ENCODE measurements at places on chromosomes 12 and 14.

GRCh38 chr12:11697131-11697530 lies 47.7 kb downstream of the ETV6 start:
- DNase-seq = no peak

DNA sequence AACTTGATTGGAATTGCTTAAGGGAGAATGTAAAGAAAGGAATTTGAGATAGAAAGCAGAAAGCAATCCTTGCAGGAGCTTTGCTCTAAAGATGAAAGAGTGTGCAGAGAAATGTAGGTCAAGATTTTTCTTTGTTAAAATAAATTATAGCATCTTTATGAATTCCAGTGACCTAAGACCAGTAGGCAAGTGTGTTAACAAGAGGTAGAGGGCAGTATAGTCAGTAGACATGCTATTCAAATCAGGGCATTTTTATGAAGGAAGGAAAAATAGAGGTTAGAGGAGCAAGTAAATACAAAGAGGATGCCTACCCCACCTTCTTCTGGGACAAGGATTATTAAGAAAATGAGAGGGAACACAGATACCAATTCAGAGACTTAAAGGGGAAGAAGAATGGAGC lies 148.5 kb downstream of the PLCZ1 start:
- no peak for DNase-seq

- DNase-seq = no peak
Measured at GRCh38 chr12:130124605-130125244, 37.5 kb upstream of the FZD10 start.

DNA sequence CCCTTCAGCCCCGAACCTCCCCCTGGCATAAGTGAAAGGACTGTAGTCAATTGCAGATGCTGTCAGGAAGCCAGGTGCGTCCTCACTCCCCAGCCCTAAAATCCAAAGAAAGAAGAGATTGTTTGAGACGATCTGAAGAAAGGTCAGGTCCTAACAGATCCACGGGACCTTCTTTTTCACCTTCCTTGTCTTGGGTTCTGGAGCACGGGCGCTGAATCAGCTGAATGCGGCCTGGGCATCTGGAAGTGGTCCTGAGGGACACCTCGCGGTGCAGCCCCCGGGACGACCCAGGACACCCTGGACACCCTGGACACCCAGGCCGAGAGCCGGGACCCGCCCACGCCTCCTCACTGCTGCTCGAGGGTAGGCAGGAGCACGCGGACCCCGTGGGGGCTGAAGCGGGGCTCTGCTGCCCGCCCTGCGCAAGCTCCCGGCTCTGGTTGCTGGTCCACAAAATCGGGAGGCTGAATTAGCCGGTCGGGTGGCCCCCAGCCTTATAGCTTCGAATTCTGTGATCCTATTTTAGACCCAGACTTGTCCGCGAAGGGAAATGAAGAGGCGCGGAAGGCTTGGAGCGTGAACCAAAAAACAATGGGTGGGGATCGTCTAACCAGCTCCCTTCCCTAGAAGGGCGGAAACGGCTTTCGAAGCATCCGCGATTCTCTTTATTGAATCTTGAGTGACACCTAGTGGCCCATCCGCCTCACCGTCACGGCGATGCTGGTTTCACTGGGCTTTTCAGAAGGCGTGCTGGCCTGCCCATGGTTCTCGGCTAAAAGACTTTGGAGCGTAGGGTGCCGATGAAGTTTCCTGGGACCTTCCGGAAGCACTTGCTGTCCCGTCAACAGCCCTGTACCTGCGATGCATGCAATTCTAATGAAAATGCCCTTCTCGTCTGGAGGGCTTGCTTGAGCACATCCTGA lies 46.4 kb upstream of the PLXNC1 start:
- DNase-seq = peak; percentile 68

GRCh38 chr14:64705381-64706118 lies 1.3 kb downstream of the PLEKHG3 start:
- peak; percentile 47 for DNase-seq

GRCh38 chr14:101035466-101036225 lies 132.1 kb upstream of the RTL1 start:
- no peak for DNase-seq

GRCh38 chr12:114968727-114969126 lies 284.8 kb upstream of the TBX3 start:
- no peak for DNase-seq

GRCh38 chr12:12736759-12737676 lies 19.9 kb downstream of the CDKN1B start:
- no peak for DNase-seq
